Liver (tissue), 10 donors: ENCODE measurements at places on chromosomes 6 and 20. TPM values are rescaled to one million over a fixed set of nuclear protein-coding genes. Genes with fewer than 3 reads are reported as not detected.

GRCh38 chr20:43994486-43995100, 79.9 kb downstream of the TOX2 start:
- no peak overlapping the region for H3K27ac ChIP-seq
- no peaks in the 10 kb centered on the region for H3K4me1 ChIP-seq
- no peak for DNase-seq
- H3K36me3 ChIP-seq, result no peaks in the 10 kb centered on the region
- H3K4me3 ChIP-seq, result no peak overlapping the region

DNA sequence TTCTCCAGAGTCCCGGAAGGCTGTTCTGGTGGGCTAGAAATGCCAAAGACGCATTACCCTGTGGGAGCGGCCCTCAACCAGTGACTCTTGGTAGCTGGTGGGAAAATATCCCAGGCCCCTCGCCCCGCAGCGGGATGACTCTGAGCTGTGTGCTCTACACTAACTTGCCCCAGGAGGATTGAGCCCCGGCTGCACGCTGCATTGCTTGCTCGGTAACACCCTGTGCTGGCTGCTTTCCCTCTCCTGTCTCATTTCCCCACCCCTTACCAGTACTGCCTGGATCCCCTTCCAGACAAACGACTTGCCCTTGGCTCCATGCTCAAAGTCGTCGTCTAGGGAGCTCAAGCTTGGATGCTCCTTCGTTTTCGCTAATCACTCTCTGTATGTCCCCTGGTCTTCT, 411.8 kb upstream of the SULF2 start:
- no peaks in the 10 kb centered on the region for H3K4me1 ChIP-seq
- H3K4me3 ChIP-seq, result no peak overlapping the region
- no peaks in the 10 kb centered on the region for H3K27me3 ChIP-seq
- DNase-seq, result no peak

DNA sequence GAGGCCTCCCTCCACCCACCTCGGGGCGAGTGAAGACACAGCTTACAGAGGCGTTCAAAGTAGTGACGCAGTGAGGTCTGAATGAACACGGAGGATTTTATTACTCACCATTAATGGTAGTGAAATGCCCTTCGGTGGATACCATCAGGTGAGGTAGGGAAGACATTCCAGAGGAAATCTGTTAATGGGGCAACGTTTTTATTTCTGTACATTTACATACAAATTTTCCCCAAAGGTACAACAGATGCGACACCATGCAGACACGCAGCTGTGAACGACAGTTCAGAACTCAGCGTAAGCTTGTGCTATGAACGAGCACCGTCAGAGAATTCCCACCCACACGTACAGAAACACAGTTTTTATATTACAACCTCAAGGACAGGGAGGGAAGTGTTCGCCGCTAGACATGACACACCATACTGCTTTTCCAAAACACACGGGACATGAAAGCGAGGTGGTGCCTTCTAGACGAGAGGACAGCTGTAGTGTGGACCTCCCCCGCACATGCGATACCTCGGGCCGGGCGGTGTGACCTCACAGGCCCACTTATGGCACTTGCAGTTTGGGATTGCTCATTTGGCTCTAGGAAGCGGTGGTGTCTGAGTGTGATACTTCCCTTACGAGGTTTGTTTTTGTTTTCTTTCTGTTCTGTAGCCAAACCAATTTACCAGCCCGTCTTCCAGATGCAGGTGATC, 10.7 kb downstream of the PSMG4 start:
- H3K4me3 ChIP-seq, result no peak overlapping the region
- peaks cover 5% of the 10 kb centered on the region for H3K36me3 ChIP-seq
- DNase-seq, result no peak
- H3K27me3 ChIP-seq, result no peaks in the 10 kb centered on the region

Gene KCNK16
- total RNA-seq, result not detected
